Fibroblast of skin of abdomen (primary cell): ENCODE measurements at places on chromosomes 16 and 17.

DNA sequence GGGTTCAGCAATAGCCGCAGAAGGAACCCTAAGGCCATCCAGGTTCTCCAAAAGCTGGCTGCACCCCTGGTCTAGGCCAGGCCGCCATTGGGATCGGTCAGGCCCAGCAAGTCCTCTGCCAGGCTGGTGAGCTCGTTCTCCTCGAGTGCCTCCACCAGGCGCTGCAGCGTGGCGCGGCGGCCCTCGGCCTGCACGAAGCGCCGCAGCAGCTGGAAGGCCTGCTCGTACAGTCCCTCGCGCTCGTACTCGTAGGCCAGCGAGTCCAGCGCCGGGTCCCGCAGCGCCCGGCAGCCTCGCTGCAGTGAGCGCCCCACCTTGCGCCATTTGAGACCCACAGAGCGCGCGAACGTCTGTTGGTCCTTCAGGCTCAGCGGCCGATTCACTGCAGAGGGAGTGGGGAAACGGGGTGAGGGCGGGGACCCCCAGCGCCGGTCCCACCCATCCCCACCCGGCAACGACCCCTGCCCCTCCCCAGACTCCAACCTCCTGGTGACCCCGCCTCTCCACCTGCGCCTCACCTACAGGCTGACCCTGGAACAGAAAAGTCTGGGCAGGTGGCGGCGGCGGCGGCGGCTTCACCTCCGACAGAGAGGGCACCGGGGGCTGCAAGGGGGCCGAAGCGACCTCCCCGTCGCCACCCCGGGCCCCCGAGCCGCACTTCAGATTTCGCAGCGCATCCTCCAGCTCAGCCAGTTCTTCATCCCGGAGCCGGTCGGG is 3.9 kb upstream of the B3GNT9 start:
- DNase-seq: no peak

DNA sequence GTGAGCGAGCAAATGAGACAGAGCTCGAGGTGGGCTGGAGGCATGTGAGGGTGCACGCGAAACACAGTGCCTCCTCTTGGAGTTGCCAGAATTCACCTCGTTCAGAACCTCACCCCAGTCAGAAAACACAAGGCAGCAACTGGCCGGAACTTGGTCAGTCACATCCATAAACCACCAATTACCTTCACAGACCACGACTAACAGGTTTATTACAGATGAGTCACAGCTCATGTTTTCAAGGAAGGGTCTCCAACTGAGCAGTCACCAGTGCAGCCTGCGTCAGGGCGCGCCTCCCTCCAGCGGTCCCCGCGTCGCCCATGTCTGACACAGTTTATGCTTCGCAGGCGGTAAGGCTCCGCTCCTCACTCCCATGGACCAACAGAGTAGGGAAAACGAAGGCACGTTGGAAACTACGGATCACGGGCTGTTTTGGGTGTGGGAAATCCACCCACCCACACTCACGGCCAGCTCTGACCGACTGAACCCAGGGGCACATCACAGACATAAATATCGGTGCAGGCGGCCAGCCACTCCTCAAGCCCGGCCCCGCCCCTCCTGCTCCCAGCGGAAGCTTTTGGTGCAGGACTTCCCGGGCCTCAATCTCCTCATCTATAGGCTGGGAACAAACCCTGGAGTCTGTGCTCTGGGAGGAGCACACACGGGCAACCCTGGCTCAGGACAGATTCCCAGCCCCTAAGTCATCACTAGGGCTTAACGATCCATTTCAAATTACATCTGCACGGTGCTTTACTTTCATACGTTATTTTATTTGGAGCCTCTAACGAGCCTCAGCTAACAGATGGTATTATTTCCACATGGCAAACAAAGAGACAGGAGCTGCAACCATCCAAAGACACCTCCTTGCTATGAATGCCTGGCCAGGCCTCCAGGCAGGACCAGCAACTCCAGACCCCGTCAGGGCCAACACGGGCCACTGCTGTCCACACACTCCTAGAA is 126.3 kb downstream of the ZNF778 start:
- peak; percentile 40 for DNase-seq

DNA sequence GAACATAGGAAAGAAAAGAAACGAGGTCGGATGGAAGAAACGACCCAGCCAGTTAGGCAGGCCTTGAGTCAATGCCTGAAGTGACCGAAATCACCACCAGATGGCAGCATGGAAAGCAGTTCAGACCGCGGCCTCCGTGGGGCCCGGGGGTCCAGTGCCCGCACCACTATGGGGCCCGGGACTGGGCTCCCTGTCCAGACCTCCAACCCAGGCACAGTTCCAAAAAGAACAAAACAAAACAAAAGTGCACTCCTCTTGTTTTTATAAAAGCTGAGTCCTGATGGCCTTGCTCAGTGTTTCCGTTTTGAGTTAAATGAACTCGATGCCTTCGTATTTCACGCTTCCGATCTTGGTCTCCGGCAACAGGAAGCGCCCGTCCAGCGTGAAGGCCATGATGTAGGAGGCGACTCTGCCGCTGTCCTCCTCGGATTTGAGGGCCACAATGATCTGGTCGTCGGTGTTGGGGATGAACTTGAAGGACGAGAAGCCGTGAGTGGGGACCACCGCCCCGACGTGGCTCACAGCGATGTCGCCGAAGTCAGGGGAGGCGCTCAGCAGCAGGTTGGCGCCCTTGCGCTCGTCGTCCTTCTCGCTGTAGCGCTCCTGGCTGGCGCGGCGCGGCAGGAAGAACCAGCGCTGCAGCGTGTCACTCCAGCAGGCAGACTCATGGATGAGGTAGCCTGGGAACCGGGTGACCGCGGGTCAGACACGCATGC is 13.7 kb upstream of the LGALS3BP start:
- DNase-seq: peak; percentile 24

DNA sequence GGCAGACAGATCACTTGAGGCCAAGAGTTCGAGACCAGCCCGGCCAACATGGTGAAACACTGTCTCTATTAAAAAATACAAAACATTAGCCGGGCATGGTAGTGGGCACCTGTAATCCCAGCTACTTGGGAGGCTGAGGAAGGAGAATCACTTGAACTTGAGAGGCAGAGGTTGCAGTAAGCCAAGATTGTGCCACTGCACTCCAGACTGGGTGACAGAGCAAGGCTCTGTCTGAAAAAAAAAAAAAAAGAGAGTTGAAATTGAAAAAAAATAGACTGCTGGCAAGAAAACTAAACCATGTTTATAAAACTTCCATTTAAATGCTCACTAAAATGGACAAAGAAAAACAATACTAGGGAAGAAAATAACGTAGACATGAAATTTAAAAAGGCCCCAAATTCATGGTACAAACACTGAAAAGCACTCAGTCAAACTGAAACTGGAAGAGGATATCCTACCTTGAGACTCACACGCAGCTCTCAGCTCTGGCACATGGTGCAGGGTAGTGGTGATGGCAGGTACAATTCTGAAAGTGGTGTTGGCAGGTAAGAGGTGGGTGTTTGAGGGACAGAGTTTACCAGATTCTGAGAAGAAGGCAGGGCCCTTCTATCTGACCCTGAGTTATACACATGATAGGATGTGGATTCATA is 19.3 kb downstream of the CNTROB start:
- DNase-seq: no peak

- DNase-seq: no peak
Measured at GRCh38 chr17:73503560-73503959, 140.7 kb downstream of the SDK2 start.

DNA sequence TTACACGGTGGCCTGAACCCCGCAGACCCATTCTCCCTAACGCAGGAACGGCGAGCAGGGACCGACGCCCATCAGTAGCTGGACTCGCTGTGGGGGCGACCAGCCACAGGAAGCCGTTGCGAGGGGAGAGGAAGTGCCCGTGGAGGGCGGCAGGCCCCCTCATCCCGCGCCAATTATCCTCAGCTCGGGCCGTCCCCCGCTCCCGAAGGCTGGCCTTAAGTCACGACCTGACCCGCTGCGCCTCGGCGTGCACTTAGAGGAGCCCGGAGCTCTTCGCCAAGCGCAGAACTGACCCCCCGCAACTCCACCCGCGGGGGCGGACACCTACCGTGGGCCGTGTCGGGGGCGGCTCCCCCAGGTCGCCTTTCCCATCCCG is 401 bp downstream of the ARL16 start:
- DNase-seq: no peak

- DNase-seq: no peak
Measured at GRCh38 chr16:21159281-21159951, 942 bp downstream of the LDAF1 start.

DNA sequence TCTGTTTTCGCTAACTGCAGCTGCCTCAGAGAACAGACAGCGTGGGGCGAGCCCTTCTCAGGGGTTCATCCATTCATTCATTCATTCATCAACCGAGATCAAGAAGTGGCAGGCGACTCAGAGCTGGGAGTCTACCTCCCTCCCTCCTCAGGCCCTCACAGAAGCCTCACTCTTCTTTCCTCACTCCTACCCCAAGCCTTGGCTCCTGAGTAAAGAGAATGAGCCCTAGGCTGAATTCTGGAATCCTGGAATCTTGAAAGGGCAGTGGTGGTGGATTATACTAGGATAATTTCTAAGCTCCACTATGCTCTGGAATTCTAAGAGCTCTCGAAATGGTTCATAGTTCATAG is 2.3 kb upstream of the DLX3 start:
- no peak for DNase-seq

DNA sequence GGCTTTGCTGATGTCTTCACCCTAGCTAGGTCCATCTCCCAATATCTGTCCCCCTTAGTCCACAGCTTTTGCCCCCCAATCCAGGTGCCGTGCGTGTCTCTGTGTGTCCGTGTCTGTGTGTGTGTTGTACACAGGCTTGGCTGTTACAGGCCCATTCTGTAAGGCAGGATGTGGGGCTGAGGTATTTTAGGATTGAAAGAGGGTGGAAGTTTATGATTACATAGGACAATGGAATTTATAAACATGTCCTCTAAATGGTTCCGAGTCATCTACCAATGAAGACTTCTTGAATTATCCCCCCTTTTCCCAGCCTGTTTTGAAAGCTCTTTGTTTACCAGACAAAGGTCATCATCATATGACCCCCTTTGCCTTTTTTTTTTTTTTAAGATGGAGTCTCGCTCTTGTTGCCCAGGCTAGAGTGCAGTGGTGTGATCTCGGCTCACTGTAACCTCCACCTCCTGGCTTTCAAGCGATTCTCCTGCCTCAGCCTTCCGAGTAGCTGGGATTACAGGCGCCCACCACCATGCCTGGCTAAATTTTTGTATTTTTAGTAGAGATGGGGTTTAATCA is 21.9 kb downstream of the ACE start:
- DNase-seq: peak; percentile 78

- peak; percentile 23 for DNase-seq
Measured at GRCh38 chr16:58339452-58339981, 44.7 kb upstream of the PRSS54 start.

DNA sequence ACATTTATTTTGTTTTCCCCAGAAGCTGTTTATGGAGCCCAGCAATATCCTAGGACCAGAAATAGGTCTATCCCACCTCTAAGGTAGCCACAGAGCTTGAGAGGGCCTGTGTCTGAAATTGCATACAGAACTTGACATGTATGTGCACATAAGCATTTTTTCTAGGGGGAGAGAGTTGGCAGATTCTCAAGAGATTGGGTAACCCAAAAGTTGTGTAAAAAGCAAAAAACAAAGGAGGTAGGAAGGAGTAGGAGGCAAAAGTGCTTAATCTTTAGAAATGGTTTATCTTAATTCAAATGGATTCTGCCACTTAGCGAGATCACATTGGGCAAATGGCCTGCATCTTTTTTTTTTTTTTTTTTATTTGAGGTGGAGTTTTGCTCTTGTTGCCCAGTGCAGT is 3.5 kb downstream of the PLK1 start:
- peak; percentile 14 for DNase-seq

DNA sequence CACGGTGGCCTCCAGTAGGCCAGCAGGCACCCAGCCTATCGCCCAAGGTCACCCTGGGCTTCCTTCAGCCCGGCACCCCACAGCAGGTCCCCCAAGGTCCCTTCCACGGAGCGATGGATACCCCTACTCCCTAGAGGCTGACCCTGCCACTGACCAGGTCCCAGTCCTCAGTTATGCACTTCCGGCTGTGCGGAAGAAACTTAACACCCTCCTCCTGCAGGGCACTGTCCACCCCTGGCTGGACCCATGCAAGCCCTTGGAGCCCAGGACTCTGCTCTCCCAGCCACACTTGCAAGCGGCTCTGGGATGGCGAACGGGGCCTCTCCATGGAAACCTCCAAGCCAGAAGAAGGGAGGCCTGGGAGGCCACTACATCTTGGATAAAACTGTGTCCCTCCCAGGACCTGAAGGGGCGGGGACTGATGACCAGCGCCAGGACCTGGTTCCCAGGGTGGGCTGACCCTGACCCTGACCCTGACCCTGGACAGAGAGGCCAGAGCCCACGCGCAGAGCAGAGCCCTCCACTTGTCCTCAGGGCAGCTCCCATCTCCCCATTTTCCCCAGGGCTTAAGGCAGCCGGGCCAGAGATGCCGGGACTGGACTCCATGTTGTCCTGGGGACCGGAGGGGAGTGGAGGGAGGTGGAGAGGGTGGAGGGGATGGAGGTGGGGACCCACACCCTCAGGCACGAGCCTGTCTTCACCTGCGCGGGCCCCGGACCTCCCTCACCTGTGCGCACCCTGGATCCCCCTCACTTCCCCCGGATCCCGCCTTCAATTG is 734 bp downstream of the CEP131 start:
- no peak for DNase-seq

DNA sequence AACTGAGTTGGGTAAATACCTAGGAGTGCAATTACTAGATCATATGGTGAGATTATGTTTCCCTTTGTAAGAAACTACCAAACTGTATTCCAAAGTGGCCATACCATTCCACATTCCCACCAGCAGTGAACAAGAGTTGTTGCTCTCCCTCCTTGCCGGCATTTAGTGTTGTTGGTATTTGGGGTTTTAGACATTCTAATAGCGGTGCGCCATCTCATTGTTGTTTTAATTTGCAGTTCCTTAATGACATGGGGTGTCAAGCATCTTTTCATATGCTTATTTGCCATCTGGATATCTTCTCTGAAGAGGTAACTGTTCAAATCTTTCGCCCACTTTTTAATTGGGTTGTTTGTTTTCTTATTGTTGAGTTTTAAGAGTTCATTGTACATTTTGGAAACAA is 164.2 kb upstream of the LHX1 start:
- no peak for DNase-seq

DNA sequence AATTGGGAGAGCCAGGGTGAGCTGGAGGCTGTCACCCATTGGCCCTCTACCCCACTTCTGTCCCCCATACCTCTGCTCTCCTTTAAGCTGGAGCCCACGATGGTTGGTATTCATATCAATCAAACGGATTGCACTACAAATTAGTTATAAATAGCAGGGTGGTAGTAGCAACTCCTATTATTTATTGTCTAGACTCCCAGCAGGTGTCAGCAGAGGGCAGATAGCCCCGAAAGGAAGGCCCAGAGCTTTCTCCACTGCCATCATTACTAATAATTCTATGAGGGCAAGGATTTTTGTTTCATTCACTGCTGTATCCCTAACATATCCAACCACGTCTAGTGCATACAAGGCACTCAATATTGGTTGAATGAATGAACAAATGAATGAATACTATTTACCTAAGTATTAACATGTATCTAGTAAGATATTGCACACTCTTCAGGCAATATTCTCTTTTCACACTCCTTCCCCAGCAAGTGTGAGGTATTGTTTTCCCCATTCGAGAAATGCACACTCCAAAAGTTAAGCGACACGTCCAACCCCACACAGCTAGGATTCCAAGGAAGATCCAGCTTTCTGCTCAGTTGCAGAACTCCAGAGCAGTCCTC is 6.3 kb downstream of the C17orf50 start:
- DNase-seq: peak; percentile 35

- DNase-seq: peak; percentile 6
Measured at GRCh38 chr16:30526137-30526822, at the start of gene ZNF768. TSS of gene ZNF768 (minus strand) at chr16:30526566. CDS start at chr16:30526413, 153 bp downstream.

GRCh38 chr17:4837471-4838308 is 4.5 kb downstream of the MINK1 start:
- no peak for DNase-seq
